PC-3 (cell line): ENCODE measurements at places on chromosomes 1 and 21. TPM values are rescaled to one million over a fixed set of nuclear protein-coding genes. Genes with fewer than 3 reads are reported as not detected.

Gene LCE2C
- total RNA-seq, result not detected in 2 replicates

Gene MYBPH
- total RNA-seq, result not detected in 2 replicates

Gene DIRAS3
- total RNA-seq, result not detected in 2 replicates

Gene PRKAB2
- total RNA-seq, result 16.0 and 23.5 TPM in 2 replicates

Gene SPRR2D
- total RNA-seq, result not detected in 2 replicates

Gene DNASE2B
- not detected in 2 replicates for total RNA-seq

Gene HAO2
- total RNA-seq, result not detected in 2 replicates

Gene S100B
- not detected in 2 replicates for total RNA-seq

Gene TSSK3
- not detected in 2 replicates for total RNA-seq

Gene KCNC4
- 1.6 and 3.6 TPM in 2 replicates for total RNA-seq

Gene RIPPLY3
- 10.0 and 11.4 TPM in 2 replicates for total RNA-seq

Gene TARS2
- total RNA-seq, result 56.2 and 61.6 TPM in 2 replicates

Gene GJA8
- total RNA-seq, result not detected in 2 replicates

Gene C2CD2
- total RNA-seq, result 50.4 and 81.4 TPM in 2 replicates

Gene SPRR2E
- total RNA-seq, result not detected in 2 replicates

Gene SPOCD1
- total RNA-seq, result 4.1 and 5.4 TPM in 2 replicates

Gene FCRL5
- total RNA-seq, result not detected in 2 replicates

Gene USP33
- total RNA-seq, result 42.6 and 45.2 TPM in 2 replicates

Gene CCDC27
- not detected in 2 replicates for total RNA-seq

Gene APCS
- total RNA-seq, result not detected in 2 replicates

Gene PACC1
- 18.7 and 37.5 TPM in 2 replicates for total RNA-seq

Gene ALX3
- total RNA-seq, result not detected in 2 replicates

GRCh38 chr1:236163463-236164153 lies 21.3 kb downstream of the GPR137B start:
- H3K36me3 ChIP-seq, result no peaks in the 10 kb centered on the region
- H3K27ac ChIP-seq, result no peak overlapping the region
- no peak overlapping the region for H3K4me3 ChIP-seq
- no peak for DNase-seq
- H3K4me1 ChIP-seq, result no peaks in the 10 kb centered on the region
- no peaks in the 10 kb centered on the region for H3K27me3 ChIP-seq

DNA sequence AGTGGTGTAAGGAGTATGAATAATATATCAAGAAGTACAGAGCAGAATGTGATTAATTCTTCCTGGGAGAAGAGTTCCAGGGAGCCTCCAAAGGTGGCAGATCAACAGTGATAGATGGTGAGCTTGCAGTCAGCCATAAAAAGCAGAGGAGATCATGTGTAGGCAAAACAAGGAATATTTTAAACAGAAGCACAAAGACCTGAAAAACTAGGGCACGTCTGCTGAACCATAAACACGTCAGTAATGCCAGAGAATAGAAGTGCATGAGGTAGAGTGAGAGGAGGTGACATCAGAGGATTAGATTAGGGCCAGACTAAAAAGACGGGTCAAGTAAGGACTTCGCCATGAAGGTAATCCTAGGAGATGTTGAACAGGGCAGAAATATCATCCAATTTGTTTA lies 151.8 kb downstream of the EIF4G3 start:
- H3K4me1 ChIP-seq, result peaks cover 19% of the 10 kb centered on the region
- H3K27me3 ChIP-seq, result no peaks in the 10 kb centered on the region
- DNase-seq, result no peak
- no peak overlapping the region for H3K27ac ChIP-seq
- no peaks in the 10 kb centered on the region for H3K36me3 ChIP-seq

DNA sequence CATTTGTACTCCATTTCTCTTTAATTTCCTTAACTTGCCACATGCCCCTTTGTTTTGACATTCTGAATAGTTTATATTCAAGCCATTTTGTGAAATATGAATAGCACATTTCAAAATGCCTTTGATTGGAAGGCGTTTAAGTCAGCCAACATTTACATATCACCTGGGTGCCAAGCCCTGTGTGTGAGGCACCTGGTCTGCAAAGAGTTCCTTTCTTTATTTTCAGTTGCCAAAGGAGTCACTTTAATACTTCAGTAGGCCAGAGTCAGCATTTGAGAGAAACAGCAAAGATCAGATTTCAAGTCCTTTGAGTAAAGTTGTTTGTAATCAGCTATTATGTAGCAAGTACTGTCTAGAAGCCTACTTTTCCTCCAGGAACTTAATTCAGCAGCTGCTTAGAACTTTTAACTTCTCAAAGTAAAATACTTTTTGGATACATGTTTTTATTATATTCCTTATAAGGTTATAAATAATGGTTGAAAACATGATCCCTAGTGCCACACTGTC lies 70.8 kb downstream of the DTL start:
- no peak for DNase-seq
- no peak overlapping the region for H3K27ac ChIP-seq
- no peaks in the 10 kb centered on the region for H3K4me1 ChIP-seq
- H3K36me3 ChIP-seq, result peaks cover 40% of the 10 kb centered on the region; the same call in 1 of the 2 replicates
- H3K27me3 ChIP-seq, result no peaks in the 10 kb centered on the region
- no peak overlapping the region for H3K4me3 ChIP-seq

- H3K27ac ChIP-seq, result no peak overlapping the region
- H3K4me1 ChIP-seq, result peaks cover 17% of the 10 kb centered on the region
- no peaks in the 10 kb centered on the region for H3K36me3 ChIP-seq
- DNase-seq, result no peak
Observed at GRCh38 chr1:182676274-182676673, 8.1 kb downstream of the RGS8 start.

GRCh38 chr1:197904126-197904787 lies 1.8 kb downstream of the C1orf53 start:
- H3K4me3 ChIP-seq, result no peak overlapping the region
- DNase-seq, result no peak
- H3K27me3 ChIP-seq, result no peaks in the 10 kb centered on the region
- H3K4me1 ChIP-seq, result peaks cover 12% of the 10 kb centered on the region
- no peaks in the 10 kb centered on the region for H3K36me3 ChIP-seq

DNA sequence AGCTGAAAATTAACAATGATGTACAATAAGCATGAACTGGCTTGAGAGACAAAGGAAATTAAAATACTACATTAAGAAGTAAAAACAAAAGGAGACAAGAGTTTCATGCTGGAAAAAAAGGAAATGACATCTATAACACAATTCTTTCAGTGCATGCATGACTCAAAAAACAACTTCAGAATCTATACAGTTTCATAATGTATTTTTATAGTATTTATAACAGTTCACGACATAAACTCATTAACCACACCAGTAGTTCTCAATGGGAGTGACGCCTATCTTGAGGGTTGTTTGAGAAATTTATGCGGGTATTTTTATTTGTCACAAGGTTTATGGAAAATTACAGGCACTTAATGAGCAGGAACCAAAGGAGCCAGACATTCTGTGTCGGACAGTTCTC lies 168.5 kb downstream of the SMYD3 start:
- no peaks in the 10 kb centered on the region for H3K27me3 ChIP-seq
- H3K36me3 ChIP-seq, result no peaks in the 10 kb centered on the region
- no peak overlapping the region for H3K4me3 ChIP-seq
- no peak overlapping the region for H3K27ac ChIP-seq

DNA sequence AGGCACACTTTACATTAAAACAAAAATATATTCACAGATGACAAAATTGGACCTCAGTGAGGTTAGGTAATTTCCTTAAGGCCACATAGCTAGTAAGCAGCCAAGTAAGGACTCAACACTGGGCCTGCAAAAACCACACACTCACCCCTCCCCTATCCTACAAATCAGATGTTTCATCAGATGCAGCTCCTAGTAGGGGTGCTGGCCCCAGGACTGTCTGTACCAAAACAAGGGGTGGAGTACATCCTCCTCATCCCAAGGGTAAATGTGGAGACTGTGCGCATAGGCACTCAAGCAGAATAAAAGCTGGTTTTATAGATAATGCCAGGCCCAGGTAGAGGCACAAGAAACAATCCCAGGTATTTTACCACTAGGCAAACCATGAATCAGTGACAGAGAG lies 25.7 kb downstream of the URB1 start:
- H3K27ac ChIP-seq, result no peak overlapping the region
- H3K4me1 ChIP-seq, result peaks cover 10% of the 10 kb centered on the region
- no peak overlapping the region for H3K4me3 ChIP-seq
- H3K36me3 ChIP-seq, result peaks cover 82% of the 10 kb centered on the region

DNA sequence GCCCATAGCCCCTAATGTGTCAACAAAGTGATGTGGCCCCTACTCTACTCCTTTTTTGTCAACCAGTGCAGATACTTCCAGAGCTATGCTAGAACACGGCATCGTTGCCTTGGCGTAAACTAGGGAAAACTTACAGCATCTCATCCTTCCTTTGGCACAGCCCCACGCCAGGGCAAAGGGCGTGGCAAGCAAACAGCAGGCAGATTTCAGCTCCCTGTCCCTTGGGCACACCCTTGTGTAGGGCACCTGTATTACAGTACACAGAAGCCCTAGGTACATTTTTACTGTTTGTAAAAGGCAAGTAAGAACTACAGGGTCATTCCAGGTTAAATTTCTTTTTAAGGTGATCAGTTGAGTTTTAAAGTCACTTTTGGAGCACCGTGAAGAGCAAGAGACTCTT lies 29.3 kb downstream of the PRDX6 start:
- peak; percentile 99 for DNase-seq
- H3K27me3 ChIP-seq, result no peaks in the 10 kb centered on the region
- H3K36me3 ChIP-seq, result no peaks in the 10 kb centered on the region
- H3K4me3 ChIP-seq, result peak overlapping the region; percentile 6; the same call in 1 of the 2 replicates
- peaks cover 37% of the 10 kb centered on the region for H3K4me1 ChIP-seq
- H3K27ac ChIP-seq, result peak overlapping the region; percentile 83

- H3K4me1 ChIP-seq, result peaks cover 44% of the 10 kb centered on the region
- H3K36me3 ChIP-seq, result no peaks in the 10 kb centered on the region
- DNase-seq, result peak; percentile 77
- H3K27me3 ChIP-seq, result no peaks in the 10 kb centered on the region
- H3K4me3 ChIP-seq, result peak within 1 kb of the TSS; percentile 82
Observed at GRCh38 chr1:214281021-214281719, at the start of gene SMYD2. Gene SMYD2 (plus strand): TSS chr1:214281159. CDS start chr1:214281255, 96 bp downstream.

GRCh38 chr1:115676498-115677181 lies 34.9 kb downstream of the VANGL1 start:
- H3K27me3 ChIP-seq, result no peaks in the 10 kb centered on the region
- H3K36me3 ChIP-seq, result peaks cover 5% of the 10 kb centered on the region
- peaks cover 53% of the 10 kb centered on the region for H3K4me1 ChIP-seq
- peak overlapping the region; percentile 67 for H3K27ac ChIP-seq

GRCh38 chr1:115606305-115606704 lies 35.5 kb upstream of the VANGL1 start:
- H3K4me1 ChIP-seq, result peaks cover 10% of the 10 kb centered on the region
- no peak for DNase-seq
- no peaks in the 10 kb centered on the region for H3K36me3 ChIP-seq
- no peak overlapping the region for H3K27ac ChIP-seq
- H3K4me3 ChIP-seq, result no peak overlapping the region
- no peaks in the 10 kb centered on the region for H3K27me3 ChIP-seq

- peaks cover 92% of the 10 kb centered on the region for H3K27me3 ChIP-seq
- peak; percentile 46 for DNase-seq
- no peak overlapping the region for H3K27ac ChIP-seq
- H3K4me1 ChIP-seq, result no peaks in the 10 kb centered on the region
Observed at GRCh38 chr1:3369446-3370076, 84.9 kb upstream of the ARHGEF16 start.

GRCh38 chr1:227769936-227770494 lies 34.8 kb downstream of the SNAP47 start:
- H3K4me1 ChIP-seq, result peaks cover 20% of the 10 kb centered on the region
- H3K36me3 ChIP-seq, result peaks cover 47% of the 10 kb centered on the region
- no peak overlapping the region for H3K27ac ChIP-seq
- H3K27me3 ChIP-seq, result no peaks in the 10 kb centered on the region

GRCh38 chr1:220670365-220670764 lies 19.8 kb upstream of the C1orf115 start:
- peaks cover 31% of the 10 kb centered on the region for H3K27me3 ChIP-seq
- H3K36me3 ChIP-seq, result no peaks in the 10 kb centered on the region
- no peak for DNase-seq
- no peaks in the 10 kb centered on the region for H3K4me1 ChIP-seq
